Esophagus (tissue), 2 donors: ENCODE measurements at places on chromosomes 12 and 14. TPM values are rescaled to one million over a fixed set of nuclear protein-coding genes. Genes with fewer than 3 reads are reported as not detected.

The POTEM gene
- not detected for polyA plus RNA-seq

The PPP1R1A gene
- polyA plus RNA-seq = 1.1 TPM

The EXOC3L4 gene
- 0.67 TPM for polyA plus RNA-seq

The PCED1B gene
- polyA plus RNA-seq = 1.6 TPM

The P2RX2 gene
- 2.2 TPM for polyA plus RNA-seq

The PTGER2 gene
- 0.29 TPM for polyA plus RNA-seq

The LRRC10 gene
- not detected for polyA plus RNA-seq

The ADCY4 gene
- polyA plus RNA-seq = 10.2 TPM

The HOXC11 gene
- polyA plus RNA-seq = not detected
